ENCODE measurements at places on chromosomes 12 and 14.

DNA sequence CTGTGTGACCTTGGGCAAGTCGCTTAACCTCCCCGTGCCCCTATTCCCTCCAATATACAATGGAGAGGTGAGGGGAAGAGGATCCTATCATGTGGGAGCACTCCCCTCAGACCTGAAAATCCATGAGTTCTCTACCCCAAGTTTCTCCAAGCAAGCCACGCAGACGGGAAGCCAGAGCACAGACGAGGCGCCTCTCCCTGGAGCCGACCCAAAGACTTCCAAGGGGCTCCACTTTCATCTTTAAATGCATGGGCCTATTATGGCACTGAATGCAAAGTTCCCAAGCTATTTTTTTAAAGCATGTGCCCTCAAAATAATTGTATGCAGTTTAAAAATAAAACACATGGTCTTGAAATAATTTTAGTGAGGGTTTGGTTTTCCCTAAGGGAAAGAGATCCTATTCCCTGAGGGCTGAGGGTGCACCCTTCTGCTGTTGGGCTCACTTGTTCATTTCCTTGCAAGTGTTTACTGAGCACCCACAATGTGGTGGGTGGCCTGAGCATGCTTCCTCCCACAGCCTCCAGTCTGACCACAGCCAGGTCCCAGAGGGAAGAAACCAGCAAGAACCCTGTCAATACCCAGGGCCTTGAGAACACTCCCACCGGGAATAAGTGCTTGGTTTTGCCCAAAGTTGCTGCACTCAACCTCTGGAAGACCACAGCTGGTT is 14.6 kb downstream of the CMKLR1 start:
- no peak for DNase-seq

DNA sequence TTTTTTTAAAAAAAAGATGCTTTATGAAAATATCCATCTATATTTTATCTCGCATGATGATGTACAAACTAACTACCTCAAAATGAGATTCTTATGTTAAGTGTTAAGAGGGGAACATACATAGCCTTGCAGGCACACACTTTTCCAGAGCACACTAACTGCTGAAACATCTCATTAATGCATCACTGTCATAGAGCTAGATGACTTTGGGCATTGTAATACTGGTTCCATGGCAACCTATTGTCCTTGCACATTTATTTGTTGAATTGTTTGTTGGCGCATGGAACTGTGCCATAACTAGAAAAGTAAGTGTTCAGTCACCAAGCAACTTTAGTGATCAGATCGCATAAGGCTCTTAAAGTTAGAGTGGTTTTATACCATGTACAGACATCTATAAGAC is 348.3 kb downstream of the GALC start:
- DNase-seq, result no peak

DNA sequence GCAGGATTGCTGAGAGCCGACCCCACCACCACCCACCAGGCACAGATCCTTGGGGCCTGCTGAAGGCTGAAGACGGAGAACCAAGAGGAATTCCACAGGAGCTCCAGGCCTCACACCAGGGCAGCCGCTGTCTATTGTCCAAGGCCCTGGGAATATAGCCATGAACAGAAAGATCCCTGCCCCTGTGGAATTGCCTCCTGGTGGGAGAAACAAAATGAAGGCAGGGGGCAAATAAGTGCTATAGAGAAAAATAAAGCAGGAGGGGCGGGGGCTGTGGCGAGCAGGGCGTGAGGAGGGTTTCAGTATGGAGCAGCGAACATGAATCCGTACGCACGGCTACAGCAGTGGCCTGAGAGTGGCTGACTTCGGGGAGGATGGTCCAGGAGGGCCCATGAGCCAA is 96.1 kb downstream of the EML1 start:
- DNase-seq, result no peak

- DNase-seq, result no peak
Measured at GRCh38 chr12:71892059-71892458, 46.6 kb upstream of the TPH2 start.

GRCh38 chr12:22543246-22544037 is 900 bp downstream of the C2CD5 start:
- DNase-seq, result no peak

GRCh38 chr14:61042220-61042619 is 61.2 kb downstream of the SLC38A6 start:
- no peak for DNase-seq

DNA sequence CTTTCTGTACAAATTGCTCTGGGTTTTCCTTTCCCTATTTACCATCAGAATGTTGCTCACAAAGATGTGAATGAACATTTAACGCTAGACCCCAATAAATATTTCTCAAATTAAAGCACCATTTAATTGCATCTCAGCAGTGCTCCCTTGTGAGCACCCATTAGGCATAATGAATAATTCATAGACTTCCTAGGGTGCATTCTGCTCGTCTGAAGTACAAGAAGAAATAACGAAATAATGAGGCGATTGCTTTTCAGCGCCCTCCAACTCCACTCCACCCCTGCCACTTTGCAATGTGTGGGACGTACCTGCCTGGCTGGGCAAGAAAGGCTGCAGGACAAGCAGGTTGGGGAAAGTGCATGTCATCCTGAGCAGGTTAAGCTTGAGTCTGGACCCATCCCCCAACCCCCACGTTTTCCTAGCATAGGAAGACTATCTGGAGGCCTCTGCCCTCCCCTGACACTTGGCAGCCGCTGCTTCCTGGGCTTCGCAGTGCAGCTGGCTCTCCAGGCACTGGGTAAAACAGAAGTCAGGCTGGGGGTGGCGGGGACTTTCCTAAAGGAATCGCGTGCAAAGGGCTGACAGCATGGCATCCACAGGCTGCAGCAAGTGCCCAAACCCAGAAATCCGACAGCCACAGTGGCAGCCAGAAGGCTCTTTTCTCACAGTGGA is 253.7 kb downstream of the DUSP6 start:
- DNase-seq, result no peak

GRCh38 chr12:76762601-76762980 is 1.3 kb upstream of the ZDHHC17 start:
- DNase-seq, result no peak

DNA sequence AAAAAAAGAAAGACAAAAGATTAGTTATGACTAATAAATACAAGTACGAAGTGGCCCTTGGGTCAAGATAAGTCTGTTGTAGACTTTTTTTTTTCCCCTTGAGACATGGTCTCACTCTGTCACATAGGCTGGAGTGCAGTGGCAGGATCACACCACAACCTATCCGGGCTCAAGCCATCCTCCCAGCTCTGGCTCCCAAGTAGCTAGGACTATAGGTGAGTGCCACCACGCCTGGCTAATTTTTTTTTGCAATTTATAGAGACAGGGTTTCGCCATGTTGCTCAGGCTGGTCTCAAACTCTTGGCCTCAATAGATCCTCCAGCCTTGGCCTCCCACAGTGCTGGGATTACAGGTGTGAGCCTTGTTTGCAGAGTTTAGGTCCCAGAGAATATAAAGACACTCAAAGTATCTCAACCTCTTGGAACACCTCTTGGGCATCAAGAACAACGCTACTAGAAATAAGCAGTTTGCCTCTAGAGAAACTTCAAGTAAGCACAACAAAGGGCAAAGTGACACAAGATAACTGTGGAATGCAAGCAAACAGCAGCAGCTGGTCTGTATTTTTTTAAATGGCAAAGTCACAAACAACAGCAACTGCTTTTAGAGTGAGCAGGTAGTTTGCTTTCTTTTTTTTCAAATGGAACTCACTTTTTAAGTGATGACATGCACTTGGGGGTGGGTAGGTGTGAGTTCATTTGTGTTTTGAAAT is 3.9 kb upstream of the MDM2 start:
- no peak for DNase-seq
